ENCODE measurements at places on chromosomes 6 and 20. TPM values are rescaled to one million over a fixed set of nuclear protein-coding genes. Genes with fewer than 3 reads are reported as not detected.

GRCh38 chr6:46377209-46377608, 114.0 kb downstream of the RCAN2 start:
- no peak for DNase-seq

DNA sequence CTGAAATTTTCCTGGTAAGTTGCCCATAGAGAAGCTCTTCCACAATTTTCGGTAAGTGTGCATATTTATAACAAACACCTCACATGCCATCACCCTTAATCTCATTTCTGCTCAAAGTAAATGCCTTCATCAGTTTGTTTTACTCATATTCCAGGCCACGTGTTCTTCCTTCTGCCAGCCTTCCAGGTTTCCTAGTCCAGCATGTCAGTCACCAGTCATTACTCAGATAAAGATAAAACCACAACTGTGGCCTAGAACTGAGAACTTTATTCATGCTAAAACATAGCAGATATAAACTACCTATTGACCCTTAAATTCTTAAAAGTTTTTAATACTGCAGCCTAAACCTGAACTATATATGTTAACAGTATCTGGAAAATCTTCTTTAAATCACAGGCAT, 149.5 kb upstream of the SLC22A16 start:
- DNase-seq = peak; percentile 75

DNA sequence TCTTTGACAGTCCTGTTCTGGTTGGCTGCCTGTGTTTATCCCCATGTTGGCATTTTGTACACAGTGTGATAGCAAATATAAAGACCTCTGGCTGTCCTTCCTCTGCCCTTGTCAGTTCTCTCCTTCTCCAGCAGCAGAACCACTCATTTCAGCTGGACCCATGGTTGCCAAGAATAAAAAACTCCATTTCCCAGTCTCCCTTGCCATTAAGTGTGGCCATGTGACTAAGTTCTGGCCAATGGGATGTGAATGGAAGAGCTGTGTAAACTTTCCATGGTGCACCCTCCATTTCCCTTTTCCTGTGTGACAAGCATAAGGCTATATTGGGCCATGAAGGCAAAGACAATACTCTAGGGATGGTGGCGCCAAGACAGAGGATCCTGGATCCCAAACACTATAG, 78.4 kb upstream of the TBC1D7 start:
- DNase-seq = no peak

MUC21 gene
- total RNA-seq = not detected

MYLK4 gene
- total RNA-seq = 0.26 TPM

Measured in fibroblast of lung (primary cell).